ENCODE measurements at places on chromosomes 4 and X.

GRCh38 chr4:8402640-8403039 is 37.9 kb downstream of the ACOX3 start:
- DNase-seq: no peak

DNA sequence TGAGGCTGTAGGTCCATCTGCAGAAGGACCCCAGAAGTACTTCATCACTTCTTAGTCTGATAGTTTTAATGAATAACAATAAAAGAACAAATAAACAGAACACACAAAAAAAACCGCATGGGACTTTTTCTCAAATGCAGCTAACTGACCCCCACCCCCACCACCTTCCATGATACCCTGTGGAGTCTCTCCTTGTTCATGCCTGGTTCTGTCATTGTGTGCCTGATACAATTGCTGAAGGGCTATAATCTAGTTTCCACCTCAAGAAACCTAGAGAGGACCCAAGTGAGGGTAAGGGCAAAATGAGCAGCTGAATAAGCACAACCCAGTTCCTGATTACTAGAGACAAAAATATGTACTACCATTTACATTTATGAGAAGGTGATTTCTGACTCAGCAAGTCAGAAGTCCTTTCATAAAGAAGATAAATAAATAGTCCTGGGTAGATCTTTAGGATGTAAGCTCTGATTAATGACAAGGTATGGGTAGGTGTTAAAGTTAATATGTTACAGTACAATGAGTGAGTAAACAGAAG is 155.1 kb downstream of the TMA16 start:
- DNase-seq: no peak

DNA sequence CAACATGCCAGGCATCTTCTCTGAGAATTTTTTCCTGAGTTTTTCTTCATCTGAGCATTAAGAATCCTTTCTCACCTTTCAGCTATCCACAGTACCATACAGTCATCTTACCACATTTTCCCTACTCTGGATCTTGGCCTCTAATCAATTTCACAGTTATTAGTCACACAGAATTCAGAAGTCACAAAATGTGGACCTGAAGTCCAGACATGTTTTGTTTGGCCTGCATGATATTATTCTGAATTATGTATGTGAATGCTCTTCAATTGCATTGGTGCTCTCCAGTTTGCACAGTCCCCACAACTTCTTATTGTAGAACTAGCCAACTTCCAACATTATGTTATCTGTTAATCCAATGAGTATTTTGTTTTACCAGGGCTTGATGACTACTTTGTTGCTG is 102.3 kb upstream of the GRIA3 start:
- no peak for DNase-seq

DNA sequence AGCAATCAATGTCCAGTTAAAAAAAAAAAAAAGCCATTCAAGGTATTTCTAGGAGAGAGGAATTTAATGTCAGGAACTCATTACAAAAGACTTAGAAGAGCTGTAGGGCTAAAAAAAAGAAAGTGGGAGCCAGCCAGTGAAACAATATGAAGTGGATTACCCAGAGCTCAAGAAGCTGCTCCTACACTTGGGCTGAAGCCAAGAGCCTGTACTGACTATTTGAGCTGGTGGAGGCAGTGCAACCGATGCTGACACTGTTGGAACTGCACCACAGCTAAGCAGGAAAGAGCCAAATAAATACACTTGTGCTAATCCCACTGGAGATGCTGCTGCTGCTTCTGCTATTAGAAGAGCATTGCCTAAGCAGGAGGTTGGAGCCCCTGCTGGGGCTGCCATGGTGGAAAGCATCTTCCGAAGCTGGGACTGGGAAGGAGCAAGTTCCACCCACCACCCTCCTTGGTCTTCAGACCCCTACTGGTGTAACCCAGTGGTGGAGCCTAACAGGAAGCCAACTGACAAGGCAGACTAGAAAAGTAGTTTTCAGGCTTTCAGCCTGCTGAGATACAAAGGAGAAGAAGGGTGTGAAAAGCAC is 65.4 kb downstream of the CXXC4 start:
- DNase-seq: no peak

DNA sequence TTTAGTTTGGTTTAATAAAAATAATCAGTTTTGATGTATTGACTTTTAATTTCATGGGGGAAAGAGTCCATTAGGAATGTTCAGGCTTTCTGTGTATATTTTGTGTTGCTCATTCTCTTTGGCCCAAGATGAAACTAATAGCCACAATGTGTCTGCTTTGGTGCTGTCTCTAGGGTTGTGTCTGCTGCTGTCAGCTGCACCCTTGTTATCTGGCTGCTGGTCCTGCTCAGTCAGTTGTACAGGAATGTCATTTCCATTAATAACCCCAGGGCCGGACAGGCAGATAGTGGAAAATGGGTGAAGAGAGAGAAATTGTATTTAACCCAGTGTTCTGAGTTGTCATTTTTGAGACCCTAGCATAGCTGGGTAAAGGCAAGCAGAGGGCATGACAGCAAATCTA is 115.1 kb downstream of the PHEX start:
- no peak for DNase-seq

All from NCI-H774 (cell line).